ENCODE measurements at places on chromosomes 2 and 18. TPM values are rescaled to one million over a fixed set of nuclear protein-coding genes. Genes with fewer than 3 reads are reported as not detected.

The ZNF804A gene
- under 0.01 TPM for total RNA-seq

The SATB2 gene
- total RNA-seq, result 3.7 TPM

The ATP6V1B1 gene
- 1.6 TPM for total RNA-seq

The GATA6 gene
- 2.6 TPM for total RNA-seq

The IAH1 gene
- 57.9 TPM for total RNA-seq

The TRIM43 gene
- total RNA-seq, result not detected

The LONRF2 gene
- 1.0 TPM for total RNA-seq

The CXCR1 gene
- total RNA-seq, result 0.52 TPM

The SERPINB5 gene
- total RNA-seq, result not detected

The GRP gene
- not detected for total RNA-seq

The ALPI gene
- total RNA-seq, result not detected

The NTSR2 gene
- not detected for total RNA-seq

The FBXO48 gene
- total RNA-seq, result under 0.01 TPM

The TMEM247 gene
- not detected for total RNA-seq

The EXOC6B gene
- total RNA-seq, result 24.5 TPM

The PLEK gene
- 9.4 TPM for total RNA-seq

The FSHR gene
- 0.52 TPM for total RNA-seq

The TBR1 gene
- total RNA-seq, result not detected

The ACVR2A gene
- total RNA-seq, result 63.2 TPM

The MYO7B gene
- 1.0 TPM for total RNA-seq

The GCG gene
- total RNA-seq, result 5.2 TPM

The CCDC85A gene
- total RNA-seq, result 4.7 TPM

The GPAT2 gene
- total RNA-seq, result 7.8 TPM

The NEU2 gene
- total RNA-seq, result not detected

The RTTN gene
- 43.8 TPM for total RNA-seq

The ERBB4 gene
- 9.9 TPM for total RNA-seq

The ERICH2 gene
- 0.52 TPM for total RNA-seq

The GPR155 gene
- 3.1 TPM for total RNA-seq

The PLGLB1 gene
- total RNA-seq, result 2.1 TPM

The MEIS1 gene
- total RNA-seq, result 13.6 TPM

The ACVR1C gene
- 0.52 TPM for total RNA-seq

The CRACDL gene
- total RNA-seq, result 0.52 TPM

The TTN gene
- 2,245 TPM for total RNA-seq

The PROM2 gene
- total RNA-seq, result under 0.01 TPM

The ZC3H6 gene
- total RNA-seq, result 4.7 TPM

The HMSD gene
- not detected for total RNA-seq

The SERPINB11 gene
- not detected for total RNA-seq

The TNFRSF11A gene
- total RNA-seq, result 8.9 TPM

The IL36A gene
- total RNA-seq, result not detected

The RPL31 gene
- 1,432 TPM for total RNA-seq

The AQP12B gene
- not detected for total RNA-seq

The LHCGR gene
- 4.2 TPM for total RNA-seq

The HOXD13 gene
- under 0.01 TPM for total RNA-seq

The NGEF gene
- 2.6 TPM for total RNA-seq

The DSEL gene
- total RNA-seq, result 15.7 TPM

The SP5 gene
- total RNA-seq, result 3.1 TPM

The MTERF4 gene
- total RNA-seq, result 32.4 TPM

The DSC2 gene
- 4.2 TPM for total RNA-seq

The UGT1A1 gene
- total RNA-seq, result not detected

The PDE11A gene
- total RNA-seq, result 1.0 TPM

The CFC1 gene
- total RNA-seq, result not detected

The RPRM gene
- 3.1 TPM for total RNA-seq

The POTEJ gene
- total RNA-seq, result not detected

The SP140L gene
- total RNA-seq, result 3.7 TPM

The TUBA4B gene
- total RNA-seq, result not detected

The PXDN gene
- total RNA-seq, result 106 TPM

The ALLC gene
- total RNA-seq, result not detected
